ENCODE measurements at places on chromosomes 7 and 10.

DNA sequence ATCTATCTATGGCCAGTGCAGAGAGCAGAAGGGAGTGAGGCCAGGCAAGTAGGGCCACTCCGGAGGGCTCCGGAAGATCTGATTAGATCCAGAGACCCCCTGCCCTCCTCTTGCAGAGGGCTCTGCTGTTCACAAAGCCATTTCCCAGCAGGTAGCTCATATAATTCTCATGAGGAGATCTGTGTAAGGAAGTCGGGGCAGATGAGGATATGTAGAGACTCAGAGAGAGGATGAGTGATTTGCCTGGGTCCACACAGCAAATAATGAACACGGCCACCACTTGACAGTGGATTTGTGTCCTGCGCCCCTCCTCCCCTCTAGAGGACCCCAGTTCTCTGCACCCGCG is 2.6 kb downstream of the MUC12 start:
- no peak for DNase-seq

DNA sequence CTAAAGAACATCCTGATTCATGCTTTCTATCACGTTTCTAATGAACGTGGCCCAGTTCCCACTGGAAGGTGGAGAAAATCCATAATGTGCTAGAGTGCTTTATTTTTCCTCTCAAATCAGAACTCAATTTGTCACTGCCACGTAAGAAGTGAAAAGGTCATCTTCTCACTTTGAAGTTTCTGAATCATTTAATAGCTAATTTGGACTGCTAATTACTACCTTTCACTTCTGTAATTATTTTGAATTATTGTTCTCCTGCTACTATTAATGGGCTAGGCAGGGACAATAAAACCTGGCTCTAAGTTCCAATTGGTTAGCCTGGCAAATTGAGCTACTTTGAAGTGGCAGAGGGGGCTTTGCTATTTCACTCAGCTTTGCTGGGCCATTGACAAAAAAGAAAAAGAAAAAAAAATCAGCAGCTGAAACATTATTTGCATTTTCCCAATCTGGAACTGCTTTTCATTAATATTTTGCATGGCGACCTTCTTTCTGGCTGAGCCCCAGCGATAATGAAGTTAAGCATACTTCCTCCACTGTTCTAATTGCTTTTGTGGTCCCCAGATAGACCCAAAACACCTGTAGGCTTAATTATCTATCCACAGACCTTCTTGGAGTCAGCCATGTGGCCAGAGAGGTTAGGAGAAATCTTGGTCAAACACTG is 264.2 kb downstream of the SEC23IP start:
- no peak for DNase-seq

GRCh38 chr10:30047430-30047829 is 12.0 kb downstream of the JCAD start:
- DNase-seq = no peak

- DNase-seq = no peak
Observed at GRCh38 chr10:86295351-86295750, 71.2 kb downstream of the GRID1 start.

GRCh38 chr7:16528520-16528919 is 1.9 kb downstream of the LRRC72 start:
- DNase-seq = no peak
